ENCODE measurements at places on chromosomes 7 and 10. TPM values are rescaled to one million over a fixed set of nuclear protein-coding genes. Genes with fewer than 3 reads are reported as not detected.

The LIPK gene
- total RNA-seq: not detected

The TRPV5 gene
- 1.1 TPM for total RNA-seq

The TMEM196 gene
- not detected for total RNA-seq

The KAT6B gene
- total RNA-seq: 127 TPM

The HEPACAM2 gene
- total RNA-seq: 2.7 TPM

The RBP4 gene
- 4.0 TPM for total RNA-seq

The CRTAC1 gene
- 14.3 TPM for total RNA-seq

The GJD4 gene
- not detected for total RNA-seq

The CDK14 gene
- total RNA-seq: 69.2 TPM

The BTBD16 gene
- 0.41 TPM for total RNA-seq

The CTAGE8 gene
- 1.8 TPM for total RNA-seq

The PRLHR gene
- not detected for total RNA-seq

The FAM180A gene
- not detected for total RNA-seq

The GNB2 gene
- 209 TPM for total RNA-seq

The PPP1R17 gene
- not detected for total RNA-seq

The MSS51 gene
- 4.1 TPM for total RNA-seq

The BHLHA15 gene
- total RNA-seq: 0.41 TPM

The CRPPA gene
- total RNA-seq: 6.8 TPM

The CALML3 gene
- not detected for total RNA-seq

The AOC1 gene
- total RNA-seq: 82.9 TPM

The GATA3 gene
- total RNA-seq: 26.7 TPM

The H2AZ2 gene
- total RNA-seq: 228 TPM

The OPTN gene
- total RNA-seq: 34.4 TPM

The DYNC1I1 gene
- total RNA-seq: 2.3 TPM

The FBXW4 gene
- total RNA-seq: 71.4 TPM

The ITGB8 gene
- 91.2 TPM for total RNA-seq

The SLC35G1 gene
- 5.2 TPM for total RNA-seq

The GRM3 gene
- total RNA-seq: 0.18 TPM

The KAZALD1 gene
- total RNA-seq: 12.7 TPM

The HABP2 gene
- 0.53 TPM for total RNA-seq

All from metanephros (tissue), 2 donors.